ENCODE measurements at places on chromosomes 4 and X.

GRCh38 chrX:17768997-17769396 is 31.7 kb downstream of the SCML1 start:
- no peak for DNase-seq

GRCh38 chrX:67543818-67544217 is at the start of gene AR:
TSS of gene AR (plus strand) at chrX:67544021. CDS start at chrX:67545147, 1,126 bp downstream.
- DNase-seq, result peak; percentile 30

DNA sequence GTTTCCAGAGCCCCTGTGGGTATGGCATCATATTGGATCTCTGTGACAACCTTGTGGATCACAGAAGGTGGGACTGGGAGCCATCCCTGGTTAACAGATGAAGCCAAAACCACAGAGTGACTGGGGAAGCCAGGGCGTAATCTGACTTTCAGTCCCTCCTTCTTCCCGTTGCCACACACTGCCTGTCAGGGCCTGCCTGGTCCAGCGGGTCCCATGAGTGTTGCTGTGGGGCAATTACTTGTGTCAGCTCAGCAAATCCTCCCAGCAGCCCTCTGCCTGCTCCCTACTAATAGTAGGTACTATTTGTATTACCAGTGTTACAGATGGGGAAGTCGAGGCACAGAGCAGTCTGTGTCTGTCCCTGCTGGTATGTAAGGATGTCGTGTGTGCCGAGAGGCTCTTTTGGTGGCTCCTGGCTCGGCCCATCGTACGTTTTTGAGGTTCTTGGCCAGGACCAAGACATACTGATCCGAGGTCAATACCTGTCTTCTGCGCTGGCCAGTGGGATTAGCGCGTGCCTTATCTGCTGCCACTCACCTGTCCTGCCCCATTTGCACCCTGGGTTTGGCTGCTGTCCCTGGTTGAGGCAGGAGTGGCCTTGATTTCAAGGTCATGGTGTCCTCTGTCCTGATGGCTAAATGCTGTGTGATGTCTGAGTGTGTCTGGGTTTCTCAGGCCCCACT is 5.7 kb downstream of the NSG1 start:
- no peak for DNase-seq

DNA sequence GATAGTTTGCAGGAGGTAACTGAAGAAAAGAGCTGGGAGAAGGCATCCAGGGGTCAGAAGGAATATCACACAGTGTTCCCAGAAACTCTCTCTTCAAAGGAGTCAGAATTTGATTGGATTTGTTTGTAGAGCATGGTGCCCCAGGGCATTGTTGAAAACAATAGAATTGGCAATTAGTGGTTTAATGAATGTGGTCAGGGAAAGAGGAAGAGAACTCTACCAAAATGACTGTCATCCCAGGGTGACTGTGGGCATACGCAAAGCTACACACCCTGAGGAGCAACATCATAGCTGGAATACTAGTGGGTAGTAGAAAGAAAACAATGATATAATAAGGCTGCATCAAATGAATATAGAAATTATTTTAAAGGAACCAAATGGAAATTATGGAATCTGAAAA is 21.5 kb downstream of the TNIP2 start:
- no peak for DNase-seq

DNA sequence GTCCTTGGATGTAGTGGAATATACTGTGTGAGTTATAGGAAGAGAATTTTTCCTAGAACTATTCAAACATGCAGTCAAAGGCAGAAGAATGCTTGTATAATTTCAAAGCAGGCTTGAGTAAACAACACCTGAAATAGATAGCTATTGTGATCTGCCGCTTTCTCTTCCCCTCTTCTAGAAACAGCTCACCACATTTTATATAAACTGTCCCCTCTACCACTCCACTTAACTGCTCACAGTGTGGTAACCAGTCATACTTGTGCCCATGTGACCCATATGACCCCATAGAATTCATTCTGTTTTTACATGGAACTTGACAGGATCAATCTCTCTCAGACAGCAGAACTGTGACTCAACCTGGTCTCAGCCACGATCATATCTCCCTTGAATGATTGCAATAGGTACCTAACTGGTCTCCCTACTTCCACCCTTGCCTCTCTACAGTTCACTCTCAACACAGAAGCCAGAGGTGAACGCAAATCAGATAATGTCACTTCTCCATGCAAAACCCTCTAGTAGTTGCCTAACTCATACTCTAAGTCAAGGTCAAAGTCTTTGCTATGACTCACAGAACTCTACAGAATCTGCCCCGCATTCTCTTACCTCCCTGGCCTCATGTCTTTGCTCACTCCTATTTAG is 85.6 kb upstream of the EFHC2 start:
- DNase-seq, result peak; percentile 5

GRCh38 chr4:124060261-124060918 is 652.1 kb downstream of the ANKRD50 start:
- DNase-seq, result peak; percentile 65

- DNase-seq, result no peak
These were observed 137.4 kb upstream of the STIM2 start for GRCh38 chr4:26723216-26723615.

GRCh38 chr4:1232661-1233621 is 16.0 kb downstream of the CTBP1 start:
- DNase-seq, result no peak

- no peak for DNase-seq
These were observed 20.1 kb upstream of the AP1S2 start for GRCh38 chrX:15874672-15875071.

DNA sequence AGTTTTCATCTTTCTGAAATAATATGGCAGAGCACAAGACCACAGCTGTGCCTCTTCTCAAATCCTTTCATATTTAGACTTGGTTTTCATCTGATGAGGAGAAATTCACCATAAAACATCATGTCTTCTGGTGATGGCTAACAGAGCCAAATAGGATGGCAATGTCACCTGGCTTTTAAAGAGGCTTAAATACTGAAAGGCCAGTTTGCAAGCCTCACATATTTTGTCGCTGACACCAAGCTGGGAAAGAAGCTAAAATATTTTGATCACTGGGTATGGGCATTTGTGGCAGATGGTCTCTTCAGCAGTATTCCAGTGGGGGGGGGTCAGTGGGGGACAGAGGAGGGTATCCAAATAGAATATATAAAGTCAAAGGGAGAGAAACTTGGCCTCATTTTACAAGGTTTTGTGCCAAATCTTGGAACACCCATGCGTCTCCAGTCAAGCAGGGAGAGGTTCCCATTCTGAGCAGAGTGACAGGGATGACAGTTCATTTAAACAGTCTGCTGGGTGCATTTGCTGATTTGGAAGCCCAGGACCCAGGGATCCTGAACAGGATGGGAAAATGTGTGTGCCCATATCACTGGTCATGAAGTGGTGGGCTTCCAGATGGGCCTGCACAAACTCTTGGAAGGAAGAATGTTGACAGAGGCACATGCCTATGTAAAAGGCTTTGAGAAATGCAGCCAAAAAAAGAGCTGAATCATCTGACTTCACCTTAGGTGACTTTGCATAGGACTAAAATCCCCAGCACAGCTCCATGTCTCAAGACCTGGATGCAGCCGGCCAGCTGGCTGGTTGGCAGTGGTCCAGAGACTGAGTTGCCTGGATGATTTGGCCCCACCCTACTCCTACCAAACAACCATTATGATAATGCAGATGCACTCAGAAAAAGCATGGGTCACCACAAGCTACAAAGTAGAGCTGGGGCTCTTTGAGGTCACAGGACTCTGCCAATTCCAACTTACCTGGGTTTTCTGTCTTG is 484.4 kb upstream of the NR3C2 start:
- DNase-seq, result no peak

- no peak for DNase-seq
These were observed 1.6 kb downstream of the METAP1 start for GRCh38 chr4:98997166-98997565.

DNA sequence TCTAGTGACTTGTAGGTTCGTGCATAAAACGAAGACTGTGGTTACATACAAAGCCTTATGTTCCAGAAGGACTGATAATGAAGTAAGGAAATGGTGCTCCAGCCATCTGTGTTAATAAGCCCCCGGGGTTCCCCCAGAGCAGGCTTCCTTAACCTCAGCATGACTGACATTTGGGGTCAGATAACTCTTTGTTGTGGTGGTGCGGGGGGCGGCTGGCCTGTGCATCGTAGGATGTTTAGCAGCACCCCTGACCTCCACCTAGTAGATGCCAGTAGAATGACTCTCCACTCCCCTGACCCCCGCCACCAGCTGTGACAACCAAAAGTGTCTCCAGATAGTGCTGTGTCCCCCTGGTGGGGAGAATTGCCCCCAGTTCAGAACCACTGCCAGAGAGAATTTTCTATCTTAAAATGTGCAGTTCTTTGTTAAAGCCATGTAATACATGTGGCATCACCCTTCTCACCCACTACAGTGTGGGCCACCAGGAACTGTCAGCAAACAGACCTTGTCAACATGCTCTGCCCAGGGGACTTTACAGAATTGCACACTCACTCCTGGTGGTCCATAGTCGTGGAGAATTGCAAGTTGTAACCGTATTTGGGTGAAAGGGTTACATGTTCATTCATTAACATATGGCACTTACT is 7.5 kb downstream of the SH3KBP1 start:
- no peak for DNase-seq

GRCh38 chr4:3703677-3704521 is 62.3 kb upstream of the ADRA2C start:
- peak; percentile 30 for DNase-seq

DNA sequence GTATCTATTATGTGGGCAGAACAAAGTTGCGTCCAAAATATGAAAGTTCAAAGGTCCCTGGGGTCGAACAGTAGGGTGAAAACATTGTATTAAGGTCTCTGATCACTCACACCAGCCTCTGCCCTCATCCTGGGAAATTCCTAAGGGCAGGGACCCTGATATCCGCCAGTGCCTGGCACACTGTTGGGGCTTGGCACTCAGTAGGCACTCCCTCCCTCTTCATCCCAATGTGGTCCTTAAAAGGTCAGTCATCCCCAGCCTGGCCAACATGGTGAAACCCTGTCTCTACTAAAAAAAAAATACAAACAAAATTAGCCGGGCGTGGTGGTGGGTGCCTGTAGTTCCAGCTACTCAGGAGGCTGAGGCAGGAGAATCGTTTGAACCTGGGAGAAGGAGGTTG is 6.3 kb downstream of the NDUFB11 start:
- DNase-seq, result no peak

DNA sequence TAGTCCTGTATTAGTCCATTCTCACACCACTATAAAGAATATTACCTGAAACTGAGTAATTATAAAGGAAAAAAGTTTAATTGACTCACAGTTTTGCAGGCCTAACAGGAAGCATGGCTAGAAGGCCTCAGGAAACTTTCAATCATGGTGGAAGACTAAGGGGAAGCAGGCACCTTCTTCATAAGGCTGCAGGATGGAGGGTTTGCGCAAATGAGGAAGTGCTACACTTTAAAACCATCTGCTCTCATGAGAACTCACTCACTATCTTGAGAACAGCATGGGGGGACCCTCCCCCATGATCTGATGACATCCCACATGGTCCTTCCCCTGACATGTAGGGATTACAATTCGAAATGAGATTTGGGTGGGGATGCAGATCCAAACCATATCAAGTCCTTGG is 12.1 kb upstream of the MAGEA11 start:
- no peak for DNase-seq

DNA sequence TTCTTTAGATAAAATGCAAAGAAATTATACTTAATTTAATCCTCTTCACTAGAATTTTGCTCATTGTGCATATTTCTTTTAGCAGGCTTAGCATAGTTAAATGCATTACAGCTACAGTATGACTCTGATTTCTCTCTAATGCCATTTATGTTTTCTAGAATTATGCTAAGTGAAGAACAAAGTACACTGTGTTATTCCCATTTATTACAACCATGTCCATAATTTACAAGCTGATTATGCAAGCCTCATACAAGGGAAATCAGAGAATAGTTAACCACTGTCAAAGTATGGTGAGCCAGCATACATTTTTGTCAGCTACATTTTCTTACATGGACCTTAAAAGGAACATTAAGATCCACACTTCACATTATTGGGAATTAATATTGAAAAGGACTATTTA is 99.1 kb downstream of the MAB21L2 start:
- DNase-seq, result no peak

Data from SW480 (cell line).